ENCODE measurements at places on chromosomes 4 and X.

GRCh38 chr4:92551616-92552015, 247.8 kb downstream of the GRID2 start:
- DNase-seq = no peak

GRCh38 chr4:84366161-84366560, 132.9 kb downstream of the NKX6-1 start:
- DNase-seq = no peak

DNA sequence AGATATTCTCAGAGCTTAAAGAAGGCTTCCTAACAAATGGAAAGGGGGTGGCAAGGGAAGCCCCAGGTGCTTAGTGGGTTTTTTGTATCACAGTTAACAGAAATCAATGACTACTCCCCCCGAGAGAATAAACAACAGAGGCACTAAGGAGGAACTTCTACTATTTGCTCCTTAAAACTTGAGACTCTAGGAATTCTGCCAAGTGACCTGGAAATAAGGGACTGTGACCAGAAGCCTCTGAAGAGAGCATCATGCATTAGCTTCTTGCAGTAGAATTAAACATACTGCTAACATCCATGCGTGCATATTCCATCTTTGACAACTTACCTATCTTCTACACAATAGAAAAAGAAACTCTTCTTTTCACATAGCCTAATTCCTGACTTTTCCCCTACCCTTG, 86.8 kb downstream of the CAMK2D start:
- DNase-seq = no peak

- no peak for DNase-seq
Measured at GRCh38 chr4:176885224-176885623, 92.5 kb upstream of the VEGFC start.

GRCh38 chrX:10526451-10526850, 93.9 kb downstream of the MID1 start:
- DNase-seq = no peak

DNA sequence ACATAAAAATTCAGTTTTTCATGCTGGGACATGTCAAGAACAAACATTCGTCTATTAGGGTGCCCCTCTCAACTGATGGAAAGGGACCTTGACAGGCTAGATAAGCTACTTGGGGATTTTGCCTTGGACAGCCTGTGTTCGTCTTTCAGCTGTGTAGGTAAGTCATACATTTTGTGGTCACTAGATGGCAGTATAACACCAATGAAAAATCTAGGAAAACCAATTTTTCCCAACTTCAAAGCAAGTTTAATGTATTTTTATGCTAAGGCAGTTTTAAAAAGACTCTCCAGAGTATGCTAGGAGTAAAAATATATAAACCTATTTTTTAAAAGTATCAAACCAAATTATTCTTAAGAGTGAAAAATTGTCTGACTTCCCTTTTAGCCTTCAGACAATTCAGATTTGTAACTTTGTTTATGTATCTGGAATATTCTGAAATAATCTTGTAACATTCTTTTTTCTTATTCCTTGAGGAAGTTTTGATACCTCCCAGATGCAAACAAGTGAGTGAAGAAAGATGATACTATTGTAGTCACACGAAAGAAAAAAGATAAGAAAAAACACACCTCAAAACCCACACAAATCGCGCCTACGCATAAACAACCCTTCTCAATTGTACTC, 158.3 kb downstream of the CPE start:
- DNase-seq = peak; percentile 17

- no peak for DNase-seq
Measured at GRCh38 chr4:90994851-90995574, 867.8 kb downstream of the CCSER1 start.

- no peak for DNase-seq
Measured at GRCh38 chr4:38132107-38132673, 172.0 kb downstream of the PTTG2 start.
